ENCODE measurements at places on chromosomes 16 and 17.

- peak; percentile 73 for DNase-seq
Measured at GRCh38 chr17:82592767-82593589, 55.3 kb downstream of the WDR45B start.

- DNase-seq, result no peak
Measured at GRCh38 chr17:74567397-74567796, at the start of gene CD300H. Gene CD300H, minus strand, starts transcription at chr17:74567509.

DNA sequence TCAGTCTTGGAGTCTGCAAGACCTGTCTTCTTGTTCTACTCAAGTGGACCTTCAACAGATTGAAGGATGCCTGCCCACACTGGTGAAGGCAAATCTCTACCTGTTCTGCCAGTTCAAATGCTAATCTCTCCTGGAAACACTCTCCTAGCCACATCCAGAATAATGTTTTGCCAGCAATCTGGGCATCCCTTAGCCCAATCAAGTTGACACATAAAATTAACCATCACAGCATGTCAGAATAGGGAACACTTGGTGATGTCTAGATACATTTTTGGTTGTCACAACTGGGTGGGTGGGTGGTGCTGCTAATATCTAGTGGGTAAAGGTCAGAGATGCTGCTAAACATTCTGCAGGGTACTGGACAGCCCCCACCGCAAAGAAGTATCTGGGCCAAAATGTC is 744.9 kb upstream of the SOX9 start:
- DNase-seq, result no peak

DNA sequence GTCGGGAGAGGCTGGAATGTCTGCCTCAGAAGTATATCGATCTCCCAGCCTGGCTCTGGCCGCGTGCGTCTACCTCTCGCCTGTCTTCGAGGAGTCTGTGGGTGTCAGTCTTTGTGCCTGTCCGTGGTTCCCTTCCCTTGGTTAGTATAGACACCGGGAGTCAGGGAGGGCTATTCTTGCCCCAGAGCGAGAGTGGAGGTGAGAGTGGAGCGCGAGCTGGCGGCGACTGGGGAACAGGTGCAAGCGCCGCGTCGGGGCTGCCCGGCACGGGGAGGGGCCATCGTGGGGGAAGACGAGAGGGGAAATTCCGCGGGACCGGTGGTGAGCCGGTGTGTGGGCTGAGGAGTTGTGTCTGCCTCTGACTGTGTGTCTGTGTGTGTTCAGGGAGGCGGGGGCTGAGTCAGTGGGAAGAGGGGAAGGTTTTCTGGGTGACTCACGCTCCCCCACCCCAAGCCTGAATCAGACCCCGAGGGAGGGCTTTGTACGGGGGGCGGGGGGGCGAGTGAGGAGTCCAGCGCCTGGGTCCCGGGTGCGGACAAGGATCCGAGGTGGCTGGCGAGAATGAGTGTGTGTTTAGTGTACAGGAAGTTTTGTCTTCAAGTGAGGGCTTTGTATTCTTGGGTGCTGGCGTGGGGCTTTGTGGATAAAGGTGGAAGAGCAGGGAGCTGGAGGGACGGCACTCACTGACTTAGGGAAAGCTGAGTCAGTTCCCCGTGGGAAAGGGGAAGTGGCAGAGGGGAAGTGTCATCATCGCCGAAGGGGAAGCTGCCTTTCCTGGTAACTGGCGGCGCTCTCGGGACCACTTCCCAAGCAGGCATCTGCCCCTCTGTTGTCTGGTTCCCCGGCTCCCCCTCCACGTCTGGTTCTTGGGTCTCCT is 8.6 kb downstream of the KDM6B start:
- DNase-seq, result peak; percentile 83

- no peak for DNase-seq
Measured at GRCh38 chr17:51954232-51954765, 204.2 kb downstream of the CA10 start.

GRCh38 chr16:26816885-26817571 is 249.7 kb upstream of the C16orf82 start:
- DNase-seq, result no peak

DNA sequence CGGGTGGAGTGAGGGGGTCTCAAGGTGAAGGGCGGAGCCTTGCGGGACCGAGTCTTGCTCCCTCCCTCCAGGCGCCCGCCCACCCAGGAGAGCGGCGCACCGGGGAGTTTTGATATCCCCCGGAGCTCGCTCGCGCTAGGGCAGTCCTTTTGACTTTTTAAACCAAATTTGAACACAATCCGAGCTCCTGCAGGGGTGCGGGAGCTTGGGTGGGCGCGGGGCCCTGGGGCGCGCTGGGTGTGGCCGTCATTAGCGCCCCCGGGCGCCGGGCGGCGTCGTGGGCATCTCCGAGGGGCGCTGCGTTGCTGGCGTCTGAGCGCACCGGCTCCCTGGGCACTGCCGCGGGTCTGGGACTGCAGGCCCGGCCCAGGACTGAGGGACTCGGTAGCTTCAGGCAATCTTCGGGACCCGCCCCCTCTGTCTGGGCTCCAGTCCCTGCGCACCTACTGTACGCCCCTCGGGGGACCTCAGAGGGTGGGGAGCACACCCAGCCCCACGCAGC is 10.9 kb downstream of the MAF start:
- no peak for DNase-seq

- no peak for DNase-seq
Measured at GRCh38 chr16:12965274-12965804, 63.9 kb downstream of the SHISA9 start.

GRCh38 chr17:42118126-42118510 is 3.0 kb downstream of the KAT2A start:
- DNase-seq, result no peak

DNA sequence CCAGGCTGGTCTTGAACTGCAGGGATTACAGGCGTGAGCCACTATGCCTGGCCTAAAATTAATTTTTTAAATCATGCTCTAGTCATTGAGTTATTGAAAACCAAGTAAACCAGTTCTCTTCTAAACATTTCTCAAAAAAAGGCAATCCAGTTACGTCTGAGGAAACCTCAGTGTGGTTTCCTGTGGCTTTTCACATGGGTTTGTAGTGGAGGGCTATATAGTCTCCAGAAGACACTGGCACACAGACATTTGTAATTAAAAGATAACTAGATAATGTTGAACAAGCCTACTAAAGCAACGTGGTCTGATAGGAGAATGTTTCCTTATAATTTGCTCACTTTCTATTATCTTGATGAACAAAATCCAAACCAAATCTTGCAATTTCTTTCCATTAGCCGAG is 5.2 kb upstream of the TOB1 start:
- no peak for DNase-seq

GRCh38 chr16:80836202-80836601 is 31.8 kb upstream of the CDYL2 start:
- no peak for DNase-seq

DNA sequence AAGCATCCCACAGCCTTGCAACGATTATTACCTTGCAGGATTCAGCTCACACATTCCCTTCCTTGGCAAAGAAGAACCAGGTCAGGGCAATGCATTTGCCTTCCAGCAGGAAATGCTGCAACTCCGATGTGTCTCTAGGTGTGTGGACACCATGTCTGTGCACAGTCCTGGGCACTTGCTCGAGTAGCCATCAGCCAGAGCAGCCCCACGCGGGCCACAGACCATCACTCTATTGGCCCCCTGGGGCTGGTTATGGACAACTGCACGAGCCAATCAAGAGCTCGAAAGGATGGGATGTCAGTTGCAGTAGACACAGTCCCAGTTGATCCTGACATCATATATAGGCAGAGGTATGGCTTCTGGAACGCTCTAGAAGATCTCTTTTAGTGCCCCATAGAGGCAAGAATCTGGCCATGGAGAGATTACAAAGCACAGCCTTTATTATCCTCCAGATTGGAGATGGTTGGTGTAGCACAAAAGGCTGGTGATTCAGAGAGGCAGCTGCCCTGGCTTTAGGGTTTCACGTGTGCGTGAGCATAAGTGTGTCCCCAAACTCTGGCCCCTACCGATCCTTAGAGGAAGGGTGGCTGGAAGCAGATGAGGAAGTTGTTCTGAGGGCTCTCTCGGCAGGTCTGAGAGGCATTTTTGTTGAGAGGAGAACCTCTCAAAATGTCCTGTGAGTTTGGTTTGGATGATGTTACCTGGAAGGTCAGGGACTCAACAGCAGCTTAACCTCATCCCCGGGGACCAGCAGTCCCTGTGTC is 403.8 kb downstream of the SEC14L1 start:
- DNase-seq, result no peak

DNA sequence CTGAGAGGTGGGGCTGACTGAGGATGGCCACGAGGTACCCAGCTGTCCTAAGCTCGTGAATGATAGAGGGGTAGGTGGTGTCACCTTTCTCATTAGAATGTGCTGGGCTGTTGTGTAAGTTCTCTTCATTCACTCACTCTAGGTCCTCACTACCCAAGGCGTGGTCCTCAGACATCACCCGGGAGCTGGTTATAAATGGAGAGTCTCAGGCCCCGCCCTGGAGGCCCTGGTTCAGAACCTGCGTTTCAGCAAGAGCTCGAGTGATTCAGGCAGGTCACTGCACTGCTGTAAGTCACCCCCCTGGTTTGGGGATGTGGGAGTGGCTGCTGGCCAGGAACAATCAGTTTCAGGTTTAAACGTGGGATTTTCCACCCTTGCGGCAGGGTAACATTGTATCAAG is 139.8 kb downstream of the FOXL1 start:
- DNase-seq, result no peak

GRCh38 chr16:57475711-57476339 is 10.5 kb downstream of the DOK4 start:
- DNase-seq, result no peak

GRCh38 chr16:56190677-56191155 is 573 bp upstream of the GNAO1 start:
- DNase-seq, result no peak

GRCh38 chr17:64964796-64965195 is 45.5 kb upstream of the LRRC37A3 start:
- DNase-seq, result no peak

DNA sequence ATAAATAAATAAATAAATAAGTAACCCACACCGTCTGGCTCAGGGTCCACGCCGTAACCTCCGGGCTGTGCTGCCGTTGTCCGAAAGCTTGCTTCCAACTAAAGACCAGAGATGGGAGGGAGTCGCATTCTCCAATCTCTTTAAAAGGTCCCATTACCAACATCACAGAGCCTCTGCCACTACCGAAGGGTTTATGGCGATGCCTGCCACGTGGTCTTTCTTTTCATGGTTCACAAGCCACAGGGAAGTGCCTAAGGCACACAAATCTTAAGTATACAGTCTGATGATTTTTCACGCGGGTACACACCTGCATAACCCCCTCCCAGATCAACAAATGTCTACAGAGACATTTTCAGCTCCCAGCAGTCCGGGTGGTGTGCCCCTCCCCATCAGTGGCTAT is 1.4 kb downstream of the COTL1 start:
- peak; percentile 62 for DNase-seq

- no peak for DNase-seq
Measured at GRCh38 chr16:84999857-85000480, 11.4 kb downstream of the ZDHHC7 start.

DNA sequence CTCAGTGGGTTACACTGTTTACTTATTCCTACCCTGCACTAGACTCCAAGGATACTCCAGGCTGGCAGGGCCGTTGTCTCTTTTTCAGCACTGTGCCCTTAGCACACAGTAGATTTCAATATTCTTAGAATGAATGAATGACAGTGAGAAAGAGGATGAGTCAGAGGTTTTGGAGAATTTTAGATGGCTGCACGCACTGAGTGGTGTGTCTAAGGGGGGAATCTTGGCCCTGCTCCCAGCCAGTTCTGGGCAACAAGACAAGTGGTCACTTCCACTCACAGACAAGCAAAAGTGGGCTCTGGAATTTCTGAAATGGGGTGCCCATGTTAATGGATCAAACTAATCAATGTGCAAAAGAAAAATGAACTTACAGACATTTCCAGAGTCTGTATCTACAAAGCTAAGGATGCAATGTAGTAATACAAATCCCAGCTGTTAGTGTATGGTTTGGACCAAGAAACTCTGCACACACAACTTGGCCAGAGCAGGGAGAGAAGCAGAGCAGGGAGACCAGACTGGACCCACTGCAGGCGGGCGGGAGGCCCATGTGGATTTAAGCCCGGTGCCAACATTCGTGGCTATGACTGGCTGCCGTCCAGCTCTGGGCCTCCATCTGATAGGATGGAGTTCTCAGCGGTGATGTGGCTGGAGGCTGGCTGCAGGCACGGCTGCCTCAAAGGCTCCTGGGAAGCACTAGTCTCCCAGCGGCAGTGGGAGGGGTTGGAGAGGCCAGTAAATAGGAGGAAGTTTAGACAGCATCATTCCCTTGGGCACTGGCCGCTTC is 95.6 kb upstream of the CDYL2 start:
- no peak for DNase-seq

- DNase-seq, result peak; percentile 77
Measured at GRCh38 chr16:88743693-88744576, 37.6 kb downstream of the CTU2 start.

DNA sequence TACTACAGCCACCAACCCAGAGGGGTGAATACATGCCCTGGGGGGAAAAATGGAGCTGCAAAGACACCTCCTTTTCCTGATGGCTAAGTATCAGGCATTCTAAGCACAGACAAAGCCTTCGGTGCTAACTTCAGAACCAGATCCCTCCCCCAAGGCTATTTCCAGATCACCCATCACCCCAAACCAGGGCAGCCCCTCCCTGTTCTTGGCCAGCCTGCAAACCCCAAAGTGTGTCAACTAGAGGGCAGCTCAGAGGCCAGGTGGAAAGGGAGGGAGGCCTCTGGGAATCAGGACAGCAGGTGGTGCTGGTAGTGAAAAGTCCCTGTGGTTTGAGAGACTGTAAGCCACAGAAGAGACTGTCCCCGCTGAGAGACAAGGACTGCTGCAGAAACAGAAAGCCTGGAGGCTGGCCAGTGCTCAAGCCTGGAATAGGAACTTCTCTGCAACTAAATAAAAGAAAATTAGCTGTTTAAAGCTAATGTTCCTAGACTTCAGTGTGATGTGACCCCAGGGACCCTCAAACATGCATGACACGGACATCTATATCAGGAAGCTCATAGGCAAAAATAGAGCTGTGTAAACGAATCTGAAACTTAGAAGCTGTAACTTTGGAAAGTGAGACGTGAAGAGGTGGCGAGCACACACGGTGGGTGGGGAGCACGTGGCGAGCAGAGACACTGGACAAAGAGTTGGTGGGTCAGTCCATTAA is 9.1 kb downstream of the TUBG1 start:
- no peak for DNase-seq

DNA sequence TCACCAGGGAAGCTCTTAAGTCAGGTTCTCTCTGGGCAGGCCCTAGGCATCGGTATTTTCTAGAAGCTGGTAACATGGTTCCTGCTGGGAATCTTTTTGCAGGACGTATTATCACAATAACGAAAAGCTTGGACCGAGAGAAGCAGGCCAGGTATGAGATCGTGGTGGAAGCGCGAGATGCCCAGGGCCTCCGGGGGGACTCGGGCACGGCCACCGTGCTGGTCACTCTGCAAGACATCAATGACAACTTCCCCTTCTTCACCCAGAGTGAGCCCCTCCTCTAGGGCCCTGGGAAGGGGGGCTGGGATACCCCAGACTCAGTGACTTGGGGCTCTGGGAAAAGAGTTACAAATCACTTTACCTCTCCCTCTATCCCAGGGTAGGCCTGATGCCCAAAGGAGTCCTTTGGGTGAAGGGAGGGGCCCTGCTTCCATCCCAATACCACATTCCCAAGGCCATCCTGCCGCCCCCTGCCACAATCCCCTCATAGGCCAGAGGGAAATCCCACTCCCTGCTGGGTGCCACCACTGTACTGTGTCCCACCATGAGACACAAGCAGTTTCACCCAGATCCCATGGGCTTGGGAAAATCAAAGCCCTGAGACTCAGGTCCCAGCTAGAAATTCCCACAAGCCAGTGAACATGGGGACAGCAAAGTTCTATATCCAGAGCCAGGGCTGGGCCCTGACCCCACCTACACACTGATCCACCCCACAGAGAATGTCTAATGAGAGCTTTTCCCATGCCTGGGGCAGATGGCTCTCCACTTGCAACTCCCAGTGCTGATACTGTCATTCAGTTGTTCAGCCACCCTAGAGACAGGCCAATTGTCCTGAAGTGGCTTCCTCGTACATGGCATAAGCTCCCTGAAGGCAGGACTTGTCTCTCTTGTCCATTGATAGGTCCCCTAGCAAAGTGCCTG is 23.0 kb downstream of the CDH5 start:
- no peak for DNase-seq

Measured in CD8-positive, alpha-beta T cell (primary cell).